Retinal pigment epithelial cell (primary cell): ENCODE measurements at places on chromosomes 7 and 10.
A peak's percentile ranks its signal among the peaks of the same experiment; 100 is the strongest.

- no peak for DNase-seq
Observed at GRCh38 chr7:149866779-149867447, 6.9 kb upstream of the ATP6V0E2 start.

DNA sequence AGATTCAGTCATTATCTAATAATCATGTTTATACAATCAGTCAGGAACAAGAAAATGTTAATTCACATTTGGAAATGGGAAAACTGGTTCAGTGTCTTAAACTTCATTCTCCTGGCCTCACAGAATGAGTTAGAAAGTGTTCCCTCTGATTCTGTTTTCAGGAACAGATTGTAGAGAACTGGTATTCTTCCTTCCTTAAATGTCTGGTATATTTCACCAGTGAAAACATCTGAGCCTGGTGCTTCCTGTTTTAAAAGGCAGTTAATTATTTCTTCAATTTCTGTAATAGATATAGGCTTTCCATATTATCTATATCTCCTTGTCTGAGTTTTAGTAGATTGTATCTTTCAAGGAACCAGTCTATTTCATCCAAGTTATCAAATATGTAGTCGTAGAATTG, 97.1 kb upstream of the TMEM168 start:
- no peak for DNase-seq

DNA sequence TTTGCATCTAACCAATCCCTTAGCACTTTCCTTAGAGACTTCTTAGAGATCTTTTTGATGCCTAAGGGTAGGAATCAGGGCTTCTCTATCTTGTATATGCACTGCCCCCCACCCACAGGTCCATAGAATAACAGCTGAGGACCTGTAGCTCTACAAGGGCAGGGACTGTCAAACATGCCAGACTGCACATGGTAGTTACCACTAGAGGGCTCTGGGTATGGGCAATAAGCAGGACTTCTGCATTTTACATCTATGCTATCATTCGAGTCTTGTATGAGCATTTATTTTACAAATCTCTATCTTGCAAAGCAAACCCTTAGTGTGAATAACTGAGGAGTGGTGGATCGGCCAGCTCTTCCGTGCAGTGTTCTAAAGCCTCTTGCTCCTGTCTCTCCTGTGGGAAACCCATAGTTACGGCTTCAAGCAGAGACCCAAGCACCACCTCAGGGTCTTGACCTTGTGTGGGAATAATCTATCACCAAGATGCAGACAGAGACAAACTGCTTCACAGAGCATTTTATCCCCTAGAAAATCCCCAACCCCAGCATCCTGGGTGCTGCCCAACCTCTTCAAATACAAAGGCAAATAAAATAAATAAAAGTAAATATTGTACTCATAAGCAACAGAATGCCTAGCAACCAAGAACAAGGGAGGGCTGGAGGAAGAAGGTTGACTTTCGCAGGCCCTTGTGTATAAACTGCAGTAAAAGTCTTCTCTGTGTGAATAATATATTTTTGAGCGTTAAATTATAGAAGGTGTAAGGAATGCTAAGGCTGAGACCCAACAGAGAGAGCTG, 219.3 kb downstream of the WDR11 start:
- no peak for DNase-seq

DNA sequence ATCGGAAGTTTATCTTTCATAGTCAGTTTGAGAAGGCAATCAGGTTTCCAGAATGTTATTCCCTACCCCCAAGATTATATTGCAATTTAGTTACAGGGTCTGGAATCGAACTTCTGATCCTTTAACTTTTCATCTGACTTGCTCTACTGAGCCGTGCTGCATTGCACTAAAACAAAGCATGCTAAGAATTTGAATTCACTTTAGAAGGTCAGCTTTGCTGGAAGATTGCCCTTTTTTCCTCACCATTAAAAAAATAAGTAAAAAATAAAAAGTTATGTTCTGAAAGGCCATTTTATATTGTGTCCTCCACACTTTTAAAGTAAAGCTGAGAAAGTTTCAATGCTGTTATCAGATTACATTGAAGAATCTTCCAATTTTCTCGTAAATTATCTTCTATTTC, 388.8 kb upstream of the PHF14 start:
- DNase-seq = peak; percentile 12

- peak; percentile 96 for DNase-seq
Observed at GRCh38 chr10:22911889-22912762, 15.7 kb upstream of the ARMC3 start.

- no peak for DNase-seq
Observed at GRCh38 chr7:115494529-115495147, 535.9 kb downstream of the TFEC start.

DNA sequence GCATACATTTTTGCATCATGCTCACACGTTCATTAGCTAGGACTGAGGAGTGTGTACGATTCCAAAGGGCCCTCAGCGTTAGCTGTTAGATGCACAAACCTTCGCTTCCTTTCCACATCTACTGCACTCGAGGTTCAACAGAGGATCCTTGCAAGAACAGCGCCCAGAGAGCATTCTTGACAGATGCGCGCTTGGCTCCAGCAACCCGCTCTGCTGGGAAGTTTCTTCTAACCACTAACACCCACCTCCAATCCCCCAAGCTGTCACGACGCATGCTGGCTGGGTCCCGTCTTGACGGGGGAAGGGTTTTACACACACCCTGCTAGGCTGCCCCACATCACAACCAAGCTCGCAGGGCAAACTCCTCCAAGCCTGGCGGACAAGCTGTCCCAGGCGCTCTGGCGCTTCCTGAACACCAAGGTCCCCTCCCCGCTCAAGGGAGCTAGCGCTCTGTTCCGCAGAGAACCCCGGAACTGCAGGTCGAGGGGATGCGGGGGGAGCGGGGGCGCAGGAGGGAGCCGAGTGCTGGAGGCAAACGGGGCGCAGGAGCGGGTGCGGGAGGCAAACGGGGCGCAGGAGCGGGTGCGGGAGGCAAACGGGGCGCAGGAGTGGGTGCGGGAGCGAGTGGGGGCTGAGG, 653 bp upstream of the ADRB1 start:
- no peak for DNase-seq

DNA sequence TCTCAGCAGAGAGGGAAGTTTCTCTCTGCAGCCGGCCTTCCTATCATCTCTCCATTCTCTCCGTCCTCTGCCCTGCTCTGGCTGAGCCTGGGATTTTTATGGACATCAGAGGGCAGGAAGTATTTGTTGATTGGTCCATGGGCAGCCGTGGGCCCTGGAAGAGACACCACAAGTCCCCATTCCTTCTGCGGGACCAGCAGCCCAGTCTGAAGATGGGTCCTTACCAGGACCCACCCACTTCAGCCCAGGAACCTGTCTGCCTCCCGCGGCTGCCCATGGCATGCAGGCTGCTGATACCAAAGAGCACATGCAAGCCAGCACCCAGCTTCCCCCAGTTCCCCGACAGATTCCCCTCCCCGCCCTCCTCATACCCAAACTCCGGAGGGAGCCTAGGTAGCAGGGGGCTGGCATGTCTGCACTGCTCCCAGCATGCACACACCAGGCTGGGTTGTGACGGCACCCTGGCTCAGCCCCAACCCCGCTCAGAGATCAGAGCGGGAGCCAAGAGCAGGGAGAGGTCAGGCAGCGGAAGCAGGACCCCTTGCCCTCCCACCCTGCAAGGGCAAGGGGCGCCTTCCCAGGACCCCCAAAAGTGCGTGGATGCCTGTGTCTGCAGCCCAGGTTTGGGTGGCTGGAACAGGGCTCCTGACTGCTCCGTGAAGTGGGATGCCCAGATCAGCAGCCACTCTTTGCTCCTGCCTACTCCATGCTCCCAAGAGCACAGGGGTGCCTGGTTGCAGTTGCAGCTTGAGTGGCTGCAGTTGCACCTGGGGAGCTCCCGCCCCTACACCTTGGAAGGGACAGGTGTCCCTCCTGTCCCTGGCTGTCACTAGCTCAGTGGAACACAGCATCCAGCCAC, 538.6 kb upstream of the POT1 start:
- DNase-seq = no peak

DNA sequence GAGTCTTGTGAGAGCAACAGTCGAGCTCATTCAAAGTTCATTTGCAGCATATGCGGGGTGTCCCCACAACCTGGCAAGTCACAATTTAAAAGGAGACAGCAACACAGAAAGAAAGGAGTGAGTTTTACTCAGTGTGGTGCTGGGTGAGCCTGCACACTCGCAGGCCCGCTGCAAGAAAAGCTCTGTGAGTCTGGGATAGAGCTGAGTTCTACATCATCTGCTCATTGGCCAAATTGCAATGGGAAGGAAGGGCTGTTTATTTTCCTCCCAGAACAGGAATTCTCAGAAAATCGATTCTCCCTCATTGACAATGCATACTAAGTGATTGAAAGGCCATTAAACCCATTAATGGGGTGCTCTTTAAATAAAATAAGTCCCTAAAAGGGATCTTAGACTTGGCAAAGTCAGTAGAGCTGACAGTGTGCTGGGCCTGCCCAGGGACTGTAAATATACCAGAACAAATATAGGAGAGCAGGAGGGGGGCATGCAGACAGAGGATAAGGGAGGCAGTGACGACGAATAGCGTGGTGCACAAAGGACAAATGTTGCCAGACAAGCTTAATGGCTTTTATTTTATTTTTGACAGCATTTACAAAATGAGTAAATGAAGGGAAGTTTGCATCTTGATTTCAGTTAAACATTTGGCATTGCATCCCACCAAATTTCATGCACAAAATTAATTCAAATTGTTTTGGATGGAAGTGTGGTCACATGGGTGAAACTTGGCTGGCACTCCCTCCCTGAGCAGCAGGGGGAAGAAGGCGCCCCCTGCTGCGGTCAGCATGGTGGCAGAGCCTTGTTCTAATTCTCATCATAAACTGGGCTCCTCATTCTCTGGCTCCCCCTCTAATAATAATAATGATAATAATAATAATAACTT, 215.7 kb downstream of the SNX10 start:
- DNase-seq = no peak

GRCh38 chr7:36192053-36192824, 39.2 kb downstream of the EEPD1 start:
- no peak for DNase-seq

GRCh38 chr10:124694481-124695220, 49.5 kb downstream of the FAM53B start:
- DNase-seq = no peak

- DNase-seq = no peak
Observed at GRCh38 chr7:97982647-97983046, 7.3 kb downstream of the OCM2 start.

GRCh38 chr7:50595491-50596102, 30.4 kb upstream of the DDC start:
- DNase-seq = peak; percentile 24
